ENCODE measurements at places on chromosomes 2 and 18. TPM values are rescaled to one million over a fixed set of nuclear protein-coding genes. Genes with fewer than 3 reads are reported as not detected.

DNA sequence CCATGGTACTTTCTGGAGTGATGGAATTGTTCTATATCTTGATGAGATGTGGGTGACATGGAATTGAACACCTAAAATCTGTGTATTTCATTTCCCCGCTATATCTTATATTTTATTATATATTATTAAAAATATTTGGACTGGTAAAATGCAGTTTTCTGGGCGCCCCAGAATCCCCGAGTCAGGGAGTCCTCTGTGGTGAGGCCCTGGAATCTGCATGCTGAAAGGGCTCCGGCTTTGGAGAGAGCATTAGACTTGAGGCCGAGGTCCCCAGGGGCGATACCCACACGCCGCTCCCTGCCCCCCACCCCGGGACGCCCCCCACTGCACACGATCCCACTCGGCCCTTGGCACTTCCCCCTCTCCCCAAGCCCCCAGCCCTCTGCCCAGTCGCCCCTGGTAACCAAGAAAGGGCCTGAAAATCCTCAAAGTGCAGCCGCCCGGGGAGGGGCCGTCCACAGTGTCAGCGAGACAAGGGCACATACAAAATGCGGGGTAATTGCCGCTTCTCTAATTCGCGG, 126.0 kb downstream of the ZFP36L2 start:
- DNase-seq: no peak

GRCh38 chr2:239146011-239146641, 254.7 kb downstream of the HDAC4 start:
- no peak for DNase-seq

Gene HAAO
- 4.7 TPM for total RNA-seq

DNA sequence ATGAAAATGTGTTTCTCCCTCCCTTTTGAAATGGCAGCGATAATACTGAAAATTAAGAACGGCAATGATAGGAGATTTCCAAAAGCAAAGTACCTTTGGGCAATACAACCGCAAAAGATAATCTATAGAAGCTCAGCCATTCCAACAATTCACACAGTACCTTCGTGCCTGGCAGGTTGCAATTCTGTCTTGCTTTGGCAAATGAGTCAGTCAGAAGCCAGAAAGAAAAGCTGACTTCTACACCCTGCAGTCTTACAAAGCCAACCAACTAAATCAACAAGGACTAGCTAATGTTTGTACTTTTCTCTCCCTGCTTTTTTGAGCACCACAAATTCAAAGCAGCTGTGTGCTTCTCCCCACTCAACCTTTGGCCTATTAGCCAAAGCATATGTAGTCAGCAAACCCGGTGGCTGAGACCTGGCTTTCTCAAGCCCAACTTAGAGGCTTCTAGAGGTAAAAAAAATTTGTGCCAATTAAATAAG, 25.7 kb upstream of the ID2 start:
- no peak for DNase-seq

DNA sequence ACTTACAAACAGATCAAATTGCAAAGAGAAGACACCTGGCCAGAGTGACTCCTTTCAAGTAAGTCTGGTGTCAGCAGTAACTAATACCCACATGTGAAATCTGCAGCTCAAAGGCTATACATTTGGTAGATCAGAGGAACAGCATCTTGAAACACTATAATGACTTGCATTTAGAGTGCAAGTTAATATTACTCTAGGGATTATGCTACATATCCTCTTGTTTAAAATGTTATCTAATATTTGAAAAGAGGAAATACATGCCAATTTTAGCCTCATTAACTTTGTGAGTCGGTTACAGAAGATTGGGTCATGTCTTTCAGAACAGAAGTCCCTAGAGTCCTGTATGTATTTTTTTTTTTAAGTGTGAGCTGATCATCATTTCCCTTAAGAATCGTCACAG, 15.2 kb downstream of the LANCL1 start:
- DNase-seq: no peak

GRCh38 chr18:69586537-69586936, 185.8 kb downstream of the DOK6 start:
- DNase-seq: no peak

- peak; percentile 74 for DNase-seq
Measured at GRCh38 chr2:174546519-174547506, 50.8 kb downstream of the WIPF1 start.

Gene RBKS
- total RNA-seq: 0.51 TPM

- DNase-seq: no peak
Measured at GRCh38 chr18:11887328-11888128, 20.6 kb downstream of the MPPE1 start.

Gene ST6GAL2
- 1.7 TPM for total RNA-seq

DNA sequence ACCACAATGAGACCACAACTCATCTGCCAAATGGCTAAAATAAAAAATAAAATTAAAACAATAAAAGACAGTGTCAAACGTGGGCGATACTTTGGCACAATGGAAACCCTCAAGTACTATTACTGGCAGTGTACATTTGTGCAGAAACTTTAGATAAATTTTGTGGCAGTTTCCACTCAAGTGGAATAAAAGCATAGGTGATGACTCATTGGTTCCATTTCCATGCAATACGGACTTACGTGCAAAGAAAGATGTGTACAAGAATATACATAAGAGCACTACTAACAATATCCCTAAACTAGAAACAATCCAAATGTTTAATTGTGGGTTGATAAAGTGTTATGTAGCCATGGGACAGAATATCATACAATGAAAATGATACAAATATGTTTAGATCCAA, 259.0 kb upstream of the HNMT start:
- no peak for DNase-seq

GRCh38 chr2:156017341-156017885, 315.1 kb downstream of the NR4A2 start:
- peak; percentile 42 for DNase-seq

GRCh38 chr2:177869912-177870311, 202.7 kb downstream of the PDE11A start:
- DNase-seq: no peak

Gene RAB17
- 3.6 TPM for total RNA-seq

DNA sequence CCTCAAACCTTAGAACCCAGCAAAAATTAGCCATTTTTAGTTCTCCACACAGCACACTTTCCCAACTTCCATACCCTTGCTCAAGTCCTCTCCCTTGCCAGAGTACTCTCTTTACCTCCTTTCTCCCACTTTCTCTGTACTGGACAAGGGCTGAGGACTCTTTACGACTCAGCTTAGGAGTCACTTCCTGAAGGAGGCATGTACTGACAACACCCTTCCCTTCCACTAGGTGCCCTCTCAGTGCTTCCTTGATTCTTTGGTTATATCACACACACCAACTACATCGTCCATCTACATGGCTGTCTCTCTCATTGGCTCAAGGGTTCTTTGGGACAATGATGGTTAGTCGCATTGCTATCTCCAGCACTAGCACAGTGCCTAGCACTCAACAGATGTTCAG, 5.2 kb upstream of the C18orf63 start:
- DNase-seq: no peak

DNA sequence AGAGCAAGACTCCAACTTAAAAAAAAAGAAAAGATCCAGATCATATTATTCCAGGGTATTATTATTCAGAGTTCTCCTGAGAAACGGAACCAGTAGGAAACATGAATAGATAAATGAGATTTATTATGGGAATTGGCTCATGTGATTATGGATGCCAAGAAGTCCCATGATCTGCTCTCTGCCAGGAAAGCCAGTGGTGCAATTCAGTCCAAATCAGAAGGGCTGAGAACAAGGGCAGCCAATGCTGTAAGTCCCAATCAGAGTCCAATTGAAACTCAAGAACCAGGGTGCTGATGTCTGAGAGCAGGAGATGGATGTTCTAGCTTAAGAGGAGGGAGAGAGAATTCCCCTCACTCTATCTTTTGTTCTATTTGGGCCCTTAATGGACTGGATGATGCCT, 7.8 kb downstream of the SCYGR2 start:
- no peak for DNase-seq

- DNase-seq: no peak
Measured at GRCh38 chr2:205684871-205685313, 2.6 kb downstream of the NRP2 start.

GRCh38 chr2:157936406-157936805, 60.3 kb upstream of the ACVR1 start:
- DNase-seq: no peak

- peak; percentile 7 for DNase-seq
Measured at GRCh38 chr2:157329524-157329923, 3.9 kb upstream of the ERMN start.

DNA sequence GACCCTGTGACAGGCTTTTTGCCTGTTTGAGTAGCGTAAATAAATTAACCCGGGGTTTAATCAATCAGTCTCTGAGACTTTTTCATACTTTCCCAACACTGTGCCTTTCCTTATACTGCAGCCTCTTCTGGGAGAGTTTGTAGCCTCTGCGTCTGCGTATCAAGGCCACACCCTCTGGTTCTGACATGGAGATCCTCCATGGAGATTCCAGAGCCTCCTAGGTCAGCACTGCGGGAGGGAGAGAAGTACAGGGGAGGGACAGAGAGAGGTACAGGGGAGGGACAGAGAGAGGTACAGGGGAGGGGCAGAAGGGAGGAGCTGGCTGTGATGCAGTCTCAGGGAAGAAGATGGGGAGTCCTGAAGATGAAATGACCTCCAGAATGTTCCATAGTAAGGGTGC, 166.0 kb downstream of the ARL4C start:
- DNase-seq: no peak

Gene SPDYA
- 0.83 TPM for total RNA-seq

- peak; percentile 59 for DNase-seq
Measured at GRCh38 chr2:230691005-230691647, 21.5 kb upstream of the CAB39 start.

Gene RGPD3
- total RNA-seq: not detected

DNA sequence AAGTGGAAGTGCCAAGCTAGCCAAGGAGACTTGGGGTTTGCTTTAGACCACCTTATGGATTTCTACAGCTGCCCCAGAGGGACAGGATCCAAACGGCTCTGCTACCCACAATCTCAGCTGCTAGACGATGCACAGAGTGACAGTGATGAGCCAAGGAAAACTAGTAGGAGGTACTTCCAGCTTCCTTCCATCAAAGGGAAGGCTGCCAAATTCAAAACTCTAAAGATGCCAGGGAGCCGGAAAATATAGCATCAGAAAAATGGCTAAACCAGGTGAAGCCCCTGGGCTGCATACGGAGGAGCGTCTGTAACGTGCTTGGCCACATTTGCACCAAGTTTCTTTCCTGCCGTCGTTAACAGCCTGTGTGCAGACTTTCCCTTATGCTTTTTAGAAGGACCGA, 245.5 kb upstream of the ZNF521 start:
- DNase-seq: no peak

- peak; percentile 24 for DNase-seq
Measured at GRCh38 chr18:37019157-37019827, 190.4 kb downstream of the KIAA1328 start.

Gene PDE11A
- 0.43 TPM for total RNA-seq

- no peak for DNase-seq
Measured at GRCh38 chr2:129008881-129009554, 690.4 kb upstream of the HS6ST1 start.

GRCh38 chr18:35121531-35121930, 80.3 kb downstream of the MAPRE2 start:
- no peak for DNase-seq

DNA sequence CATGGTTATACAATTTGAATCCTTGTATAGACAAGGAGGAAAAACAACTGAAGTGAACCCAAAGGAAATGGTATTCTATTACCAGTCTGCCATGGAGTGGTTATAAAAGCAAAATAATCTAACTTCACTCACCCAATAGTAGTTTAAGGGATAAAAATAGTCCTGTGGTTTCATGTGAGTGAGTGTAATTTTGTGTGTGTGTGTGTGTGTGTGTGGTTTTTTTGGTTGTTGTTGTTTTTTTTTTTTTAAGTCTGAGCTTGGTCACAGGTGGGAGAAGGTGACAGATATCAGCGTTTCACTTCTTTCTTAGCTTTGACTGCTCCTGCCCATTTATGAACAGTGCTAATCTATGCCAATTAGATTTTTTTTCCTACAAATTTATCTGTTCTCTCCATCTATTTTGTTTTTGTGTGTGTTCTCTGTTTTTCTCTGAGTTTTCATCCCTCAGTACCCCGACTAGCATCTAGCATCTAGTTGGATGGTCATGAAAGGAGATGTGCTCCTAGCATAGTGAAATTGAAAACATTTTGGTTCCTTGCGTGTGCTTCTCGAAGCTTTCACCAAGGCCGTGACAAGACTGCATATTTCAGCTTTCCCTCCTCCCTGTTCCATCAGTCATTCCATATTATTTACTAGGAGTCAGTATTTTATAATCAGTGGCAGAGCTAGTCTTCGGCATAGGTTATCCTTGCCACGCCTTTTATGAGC, 200.1 kb upstream of the DTNA start:
- DNase-seq: no peak
